ENCODE measurements at places on chromosomes 12 and 14.

- no peak for DNase-seq
These were observed 322.3 kb downstream of the DUSP6 start for GRCh38 chr12:89029961-89030360.

DNA sequence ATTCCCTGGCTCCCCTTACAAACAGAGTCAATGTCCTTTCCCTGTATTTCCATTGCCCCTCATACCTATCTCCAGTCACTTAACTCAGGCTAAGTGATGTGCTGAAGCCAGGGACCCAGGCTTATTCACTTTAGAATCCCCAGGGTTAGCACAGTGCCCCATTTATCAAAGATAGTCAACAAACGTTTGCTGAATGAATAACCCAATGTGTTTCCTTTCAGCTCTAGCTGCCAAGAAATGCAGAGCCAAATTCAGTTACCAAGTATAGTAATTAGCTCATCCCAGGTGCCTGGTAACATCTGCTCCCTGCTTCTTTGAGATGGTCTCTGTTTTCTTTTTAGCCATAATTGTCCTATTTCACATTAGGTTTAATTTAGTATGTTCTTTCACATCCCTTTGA, 189.5 kb downstream of the PHLDA1 start:
- DNase-seq = no peak

DNA sequence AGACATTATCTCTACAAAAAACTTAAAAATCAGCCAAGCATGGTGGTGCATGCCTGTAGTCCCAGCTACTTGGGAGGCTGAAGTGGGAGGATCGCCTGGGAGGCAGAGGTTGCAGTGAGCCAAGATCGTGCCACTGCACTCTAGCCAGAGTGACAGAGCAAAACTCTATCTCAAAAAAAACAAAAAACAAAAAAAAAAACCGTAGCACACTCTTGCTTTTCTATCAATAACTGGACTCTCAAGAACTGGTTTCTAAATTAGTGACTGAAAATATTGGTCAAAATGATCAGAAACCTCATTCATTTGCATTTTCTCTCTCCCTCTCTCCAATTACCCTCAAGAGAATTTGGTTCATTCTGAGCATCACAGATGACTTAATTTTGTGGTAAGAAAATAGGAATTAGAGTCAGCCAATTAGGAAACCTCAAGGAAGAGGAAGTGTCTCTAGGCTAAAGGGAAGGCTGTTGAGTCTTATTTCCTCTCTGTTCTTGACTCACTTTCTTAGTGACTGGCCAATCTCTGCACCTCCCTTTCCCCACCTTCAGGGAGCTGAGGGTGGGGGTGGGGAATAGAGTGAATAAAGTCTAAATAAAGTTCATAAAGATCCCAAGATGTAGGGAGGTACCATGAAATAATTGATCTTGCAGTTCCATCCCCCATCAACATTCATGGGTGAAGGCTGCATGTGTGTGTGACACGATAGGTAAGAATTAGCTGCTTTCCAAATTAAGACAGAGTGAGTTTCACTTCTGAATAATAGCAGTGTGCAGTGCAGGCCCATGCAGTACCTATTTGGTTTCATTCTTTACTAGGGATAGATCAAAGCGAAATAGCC, 6.8 kb upstream of the PSMA6 start:
- no peak for DNase-seq

GRCh38 chr12:29867823-29868222, 84.1 kb upstream of the TMTC1 start:
- DNase-seq = no peak
